ENCODE measurements at places on chromosomes 1 and 21. TPM values are rescaled to one million over a fixed set of nuclear protein-coding genes. Genes with fewer than 3 reads are reported as not detected.

LCE3E gene
- not detected for total RNA-seq

LORICRIN gene
- total RNA-seq: not detected

TFAP2E gene
- total RNA-seq: 0.06 TPM

CNIH3 gene
- 6.2 TPM for total RNA-seq

DNA sequence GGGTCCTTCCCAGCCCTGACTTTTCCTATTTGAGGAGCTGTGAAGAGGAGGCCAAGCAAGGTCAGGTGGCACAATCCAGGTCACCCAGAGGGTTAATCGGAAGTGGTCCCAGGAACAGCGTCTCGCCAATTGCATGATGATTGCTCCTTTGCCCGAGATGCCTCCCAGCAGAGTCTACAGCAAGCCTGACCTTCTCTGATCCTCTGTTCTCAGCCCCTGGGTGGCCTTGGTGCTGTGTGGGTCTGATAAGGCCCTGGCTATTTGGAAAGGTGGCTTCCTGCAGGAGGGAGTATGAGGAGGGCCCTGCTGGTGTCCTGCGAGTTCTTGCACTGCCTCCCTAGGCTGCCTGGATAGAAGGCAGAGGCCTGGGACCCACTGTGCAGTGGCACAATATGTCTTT, 116.2 kb downstream of the FOXD2 start:
- DNase-seq: no peak

Data from LHCN-M2 (cell line).